ENCODE measurements at places on chromosomes 6 and 20. TPM values are rescaled to one million over a fixed set of nuclear protein-coding genes. Genes with fewer than 3 reads are reported as not detected.

Gene DUSP15
- total RNA-seq: 1.1 TPM

Gene MDFI
- 0.92 TPM for total RNA-seq

Gene RBL1
- 9.6 TPM for total RNA-seq

Gene C20orf144
- 0.13 TPM for total RNA-seq

Gene PREX1
- total RNA-seq: 13.8 TPM

Gene KHDC1L
- 0.40 TPM for total RNA-seq

Measured in A549 treated with CORT108297 at 1 μM for 4 hours (cell line).